Stomach (tissue), 19 donors: ENCODE measurements at places on chromosomes 3 and 15.
A peak's percentile ranks its signal among the peaks of the same experiment; 100 is the strongest.

- DNase-seq: no peak
These were observed 25.0 kb downstream of the GPR160 start for GRCh38 chr3:170062769-170063168.

DNA sequence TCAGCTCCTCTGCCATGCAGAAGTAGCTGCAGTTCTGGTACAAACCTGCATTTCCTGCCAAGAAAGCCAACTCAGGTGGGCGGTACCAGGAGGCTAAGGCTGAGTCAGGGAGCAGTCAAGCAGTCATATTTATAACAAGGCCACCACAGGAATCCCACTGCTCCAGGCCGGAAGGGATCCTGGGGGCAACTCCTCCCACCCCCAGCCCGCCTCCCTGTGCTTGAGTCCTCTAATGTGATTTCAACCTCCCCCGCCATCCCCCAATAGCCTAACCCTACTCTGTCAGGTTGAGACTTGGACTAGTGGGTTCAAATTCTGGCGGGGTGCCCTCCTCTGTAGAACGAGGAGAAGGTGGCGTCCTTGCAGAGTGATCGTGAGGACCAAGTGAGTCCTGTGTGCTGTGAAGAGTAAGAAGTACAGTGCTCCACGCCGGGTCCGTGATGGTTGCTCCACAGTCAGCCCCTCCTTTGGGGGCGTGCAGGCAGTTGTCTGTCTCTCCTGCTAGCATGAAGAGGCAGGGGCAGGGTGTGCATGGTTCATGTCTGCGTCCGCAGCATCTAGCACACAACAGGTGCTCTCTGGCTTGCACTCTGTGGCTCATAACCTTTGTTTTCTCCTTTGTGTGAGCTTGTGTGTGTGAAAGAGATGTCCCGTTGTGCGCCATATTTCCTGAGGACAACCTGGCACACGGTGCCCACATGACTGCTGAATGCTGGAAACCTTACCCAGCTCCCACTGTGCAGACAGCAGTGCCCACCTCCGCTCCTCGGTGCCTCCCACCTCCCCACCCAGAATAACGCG, 78.3 kb downstream of the SMAD6 start:
- peak; percentile 70 for DNase-seq

DNA sequence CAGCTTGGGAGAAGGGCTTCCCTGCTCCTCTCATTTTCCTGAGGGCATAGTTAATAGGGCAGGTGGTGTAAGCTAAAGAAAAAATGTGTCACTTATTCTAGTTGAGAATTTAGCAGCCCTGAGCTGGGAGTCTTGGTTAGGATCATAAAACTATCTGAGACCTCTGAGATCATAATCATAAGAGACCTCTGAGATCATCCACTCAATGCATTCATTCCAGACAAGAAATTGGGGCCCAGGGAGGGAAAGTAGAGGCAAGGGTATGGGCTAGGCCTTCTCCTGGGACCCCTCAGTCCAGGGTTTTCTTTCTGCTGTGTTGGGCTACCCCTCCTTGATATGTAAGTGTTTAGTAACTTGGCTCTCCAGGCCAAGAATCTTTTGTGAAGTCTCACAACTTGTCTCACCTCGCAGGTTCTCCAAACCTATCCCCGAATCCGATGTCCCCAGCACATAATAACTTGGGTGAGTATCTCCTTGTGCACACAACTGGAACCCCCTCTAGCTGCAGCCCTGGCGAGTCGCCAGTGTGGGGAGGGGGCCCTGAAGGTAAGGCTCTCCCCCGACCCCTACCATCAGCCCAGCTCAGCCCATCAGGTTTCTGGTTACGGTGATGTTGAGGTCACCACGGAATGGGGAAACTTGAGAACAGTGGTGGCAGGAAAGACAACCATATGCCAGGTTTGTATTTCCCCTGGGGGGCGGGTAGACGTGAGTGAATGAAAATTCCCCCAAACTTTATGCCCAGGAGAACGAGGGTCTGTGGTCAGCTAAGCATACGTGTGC, 84.1 kb downstream of the AAGAB start:
- no peak for DNase-seq

DNA sequence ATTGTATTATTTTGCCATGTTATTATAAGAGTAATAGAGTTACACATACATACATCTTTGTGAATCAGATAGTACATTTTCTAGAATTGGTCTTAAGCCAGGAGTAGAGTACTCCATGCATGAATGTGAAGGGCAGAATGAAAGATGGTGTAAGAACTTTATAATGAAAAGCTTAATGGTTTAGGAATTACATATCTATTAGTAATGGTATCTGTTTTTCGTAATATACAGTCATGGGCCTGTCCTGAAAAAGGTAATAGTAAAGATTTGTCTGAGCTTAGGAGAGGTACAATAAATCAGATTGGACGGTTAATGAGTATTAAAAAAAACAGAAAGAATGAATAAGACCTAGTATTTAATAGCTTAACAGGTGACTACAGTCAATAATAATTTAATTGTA, 118.2 kb upstream of the PRTG start:
- no peak for DNase-seq

DNA sequence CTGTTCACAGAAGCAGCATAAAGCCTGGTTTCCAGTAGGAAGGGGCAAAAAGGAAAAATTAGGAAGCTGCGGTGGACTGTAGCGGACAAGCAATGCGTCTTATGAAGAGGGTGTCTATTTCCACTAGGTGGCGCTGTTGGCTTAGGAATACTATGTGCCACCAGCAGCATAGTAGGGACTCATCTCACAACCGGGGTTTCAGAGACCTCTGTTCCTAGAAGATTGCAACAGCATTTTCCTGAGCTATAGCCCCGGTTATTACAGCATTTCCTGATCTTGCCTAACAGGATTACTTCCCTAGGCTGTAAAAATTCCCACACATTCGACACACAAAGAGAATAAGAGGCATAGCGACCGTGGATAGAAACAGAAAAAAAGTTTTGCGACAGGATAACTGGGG, 683.0 kb downstream of the TBL1XR1 start:
- no peak for DNase-seq

- no peak for DNase-seq
These were observed 43.4 kb downstream of the UMPS start for GRCh38 chr3:124773351-124774326.

DNA sequence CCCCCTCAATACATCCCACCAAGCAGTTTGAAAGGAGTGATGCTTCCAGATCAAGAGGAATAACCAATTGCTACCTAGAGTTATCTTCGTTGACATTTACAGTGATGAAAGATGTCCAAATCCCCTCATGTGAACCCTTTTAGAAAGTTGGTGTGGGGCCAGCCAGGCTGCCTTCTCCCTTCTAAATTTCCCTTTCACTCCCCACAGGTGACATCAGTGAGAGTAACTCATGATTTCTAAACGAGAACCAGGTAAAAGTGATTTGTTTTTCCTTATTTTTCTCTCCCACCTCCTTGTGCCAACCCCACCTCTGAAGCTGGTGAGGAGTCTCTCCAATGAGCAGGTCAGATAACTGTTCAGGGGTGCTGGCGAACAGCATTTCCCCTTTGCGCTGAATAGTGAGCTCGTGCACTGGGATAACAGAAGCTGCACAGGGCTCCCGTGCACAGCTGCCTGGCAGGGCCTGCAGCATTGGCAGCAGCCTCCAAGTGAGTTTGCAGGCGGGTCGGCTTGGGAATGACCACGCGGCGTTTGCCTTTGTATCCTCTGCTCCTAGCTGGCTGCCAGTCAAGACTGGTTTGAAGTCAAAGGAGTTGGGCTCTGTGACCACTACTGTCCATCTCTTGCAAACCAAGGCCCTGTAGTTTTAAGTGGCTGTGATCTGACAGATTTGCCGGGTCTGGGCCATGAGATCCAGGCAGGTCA, 70.2 kb upstream of the CORO2B start:
- no peak for DNase-seq

- DNase-seq: peak; percentile 98
These were observed 101.2 kb downstream of the SMAD6 start for GRCh38 chr15:66803182-66803729.

DNA sequence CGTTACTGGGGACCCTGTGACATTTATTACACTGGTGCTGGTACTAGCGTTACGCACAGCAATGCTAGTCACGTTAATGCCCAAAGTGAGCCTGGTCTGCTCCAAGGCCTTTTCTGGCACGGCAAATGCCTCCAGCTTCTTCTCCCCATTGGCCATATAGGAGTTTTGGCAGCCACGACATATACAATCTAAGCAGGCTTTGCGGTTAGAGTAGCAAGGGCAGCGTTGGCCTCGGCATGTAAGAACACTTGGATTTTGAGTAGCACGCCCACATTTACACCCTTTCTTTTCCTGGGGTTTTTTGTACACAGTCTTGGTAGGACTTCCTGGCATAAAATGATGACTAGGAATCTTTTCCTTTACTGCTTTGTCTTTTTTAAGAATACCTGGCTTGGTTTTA, 44.9 kb downstream of the MSL2 start:
- no peak for DNase-seq

DNA sequence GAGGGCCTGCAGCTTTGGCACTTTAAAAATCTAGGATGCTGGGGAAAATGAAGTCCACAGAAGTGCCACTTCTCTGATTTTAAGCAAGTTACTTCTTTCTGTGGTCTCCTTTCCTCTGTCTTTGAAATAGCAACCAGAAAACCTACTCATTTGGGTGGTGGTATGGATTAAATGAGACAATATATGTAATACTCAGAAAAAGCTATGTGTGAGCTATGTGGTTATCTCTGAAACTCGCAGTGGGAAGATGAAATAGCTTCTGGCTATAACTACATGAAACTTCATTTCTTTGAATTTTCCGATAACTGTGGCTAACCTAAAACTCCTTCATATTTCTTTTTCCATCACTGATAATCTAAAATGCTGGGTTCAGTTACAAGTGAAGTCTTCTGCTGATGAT, 368.9 kb downstream of the CLSTN2 start:
- DNase-seq: no peak

- no peak for DNase-seq
These were observed 6.1 kb upstream of the HHATL start for GRCh38 chr3:42708611-42709151.
